ENCODE measurements at places on chromosomes 16 and 17.

GRCh38 chr17:2798678-2799077 lies 2.4 kb downstream of the RAP1GAP2 start:
- no peak for DNase-seq

GRCh38 chr17:59521465-59522126 lies 43.8 kb upstream of the DHX40 start:
- DNase-seq, result peak; percentile 44

GRCh38 chr17:66089764-66090163 lies 102.2 kb downstream of the CEP112 start:
- no peak for DNase-seq

GRCh38 chr16:64269756-64270155 lies 852.1 kb downstream of the CDH11 start:
- DNase-seq, result no peak

GRCh38 chr16:27224741-27225300 lies 21.5 kb downstream of the KDM8 start:
- DNase-seq, result no peak
